ENCODE measurements at places on chromosomes 3 and 15.
A peak's percentile ranks its signal among the peaks of the same experiment; 100 is the strongest.

DNA sequence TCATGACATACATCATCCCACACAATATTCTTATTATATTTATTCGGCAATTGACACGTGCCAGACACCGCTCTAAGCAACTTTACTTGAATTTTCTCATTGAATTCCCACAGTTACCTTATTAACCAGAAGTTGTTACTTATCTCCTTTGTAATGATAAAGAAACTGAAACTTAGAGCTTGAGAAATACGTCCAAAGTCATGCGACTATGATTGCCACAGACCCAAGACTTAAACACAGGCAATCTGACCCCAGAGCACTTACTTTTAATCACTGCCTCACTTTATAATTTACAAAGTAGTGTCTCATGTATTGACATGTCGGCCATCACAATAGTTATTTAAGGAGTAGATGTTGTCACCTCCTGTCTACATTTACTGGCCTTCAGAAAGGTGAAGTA lies 64.7 kb downstream of the ATP13A4 start:
- DNase-seq = no peak

GRCh38 chr3:60801307-60801706 lies 449.9 kb downstream of the FHIT start:
- no peak for DNase-seq

GRCh38 chr15:60135961-60136360 lies 131.8 kb downstream of the FOXB1 start:
- DNase-seq = no peak

DNA sequence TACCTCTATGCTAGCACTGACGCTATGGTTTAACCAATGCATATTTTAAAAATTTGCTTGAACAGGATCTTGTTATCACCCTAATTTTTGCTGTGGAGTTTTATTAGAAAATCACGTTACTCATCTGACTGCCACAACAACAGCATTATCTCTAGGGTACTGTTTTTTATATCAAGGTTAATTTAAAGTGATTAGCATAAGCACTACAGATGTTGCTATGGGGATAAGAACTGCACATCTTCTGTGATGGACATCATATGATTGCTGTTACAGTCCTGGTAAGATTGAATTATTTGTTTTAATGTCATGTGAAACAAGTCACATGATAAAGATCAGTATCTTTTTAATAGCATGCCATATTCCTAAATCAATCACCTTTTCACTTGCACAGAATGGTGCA lies 492.2 kb upstream of the ROBO2 start:
- DNase-seq = no peak

GRCh38 chr15:73928241-73928579 lies 1.9 kb downstream of the LOXL1 start:
- DNase-seq = no peak

DNA sequence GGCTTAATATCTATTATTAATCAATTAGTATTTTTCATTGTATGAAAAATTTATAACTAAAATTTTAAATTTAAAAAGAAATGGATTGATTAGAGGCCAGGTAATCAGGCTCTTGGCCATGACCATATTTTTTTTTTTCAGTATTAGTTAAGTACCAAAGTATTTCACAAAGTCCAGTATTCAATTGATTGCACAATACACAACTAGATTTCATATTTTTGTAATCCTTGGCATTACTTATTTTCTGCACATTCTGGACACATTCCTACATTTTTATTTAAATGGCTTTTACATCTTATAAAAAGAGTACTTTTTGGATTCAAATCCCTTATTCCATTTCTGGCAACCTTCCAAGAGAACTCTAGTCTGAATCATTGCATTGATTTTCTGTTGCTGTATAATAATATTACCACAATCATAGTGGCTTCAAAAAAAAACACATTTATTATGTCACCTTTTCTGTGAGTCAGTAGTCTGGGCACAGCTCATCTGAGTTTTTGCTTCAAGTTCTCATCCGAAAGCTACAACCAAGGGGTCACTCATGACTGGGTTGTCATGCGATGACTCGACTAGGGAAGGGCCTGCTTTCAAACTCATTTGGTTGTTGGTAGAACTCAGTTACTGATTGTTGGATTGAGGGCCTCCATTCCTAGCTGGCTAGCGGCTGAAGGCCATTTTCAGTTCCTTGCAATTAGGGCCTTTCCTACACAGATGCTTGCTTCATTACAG lies 90.7 kb downstream of the CNTN6 start:
- peak; percentile 6 for DNase-seq

DNA sequence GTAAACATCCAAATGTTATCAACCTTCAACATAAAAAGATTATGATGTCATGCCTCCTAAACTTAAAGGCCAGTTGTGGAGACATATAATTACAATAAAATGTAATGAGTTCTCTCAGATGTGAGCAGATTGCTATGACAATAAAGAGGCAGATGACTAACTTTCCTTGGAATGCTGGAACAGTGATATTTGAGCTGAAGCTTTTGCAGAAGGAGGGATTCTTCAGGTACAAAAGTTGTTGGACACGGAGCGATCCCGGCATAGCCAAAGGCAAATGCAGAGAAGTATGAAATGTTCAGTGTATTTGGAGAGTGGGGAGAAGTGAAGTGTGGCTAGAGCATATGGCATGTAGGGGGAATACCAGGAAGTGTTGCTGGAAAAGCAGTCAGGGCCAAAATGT lies 520.1 kb downstream of the FGF12 start:
- no peak for DNase-seq

DNA sequence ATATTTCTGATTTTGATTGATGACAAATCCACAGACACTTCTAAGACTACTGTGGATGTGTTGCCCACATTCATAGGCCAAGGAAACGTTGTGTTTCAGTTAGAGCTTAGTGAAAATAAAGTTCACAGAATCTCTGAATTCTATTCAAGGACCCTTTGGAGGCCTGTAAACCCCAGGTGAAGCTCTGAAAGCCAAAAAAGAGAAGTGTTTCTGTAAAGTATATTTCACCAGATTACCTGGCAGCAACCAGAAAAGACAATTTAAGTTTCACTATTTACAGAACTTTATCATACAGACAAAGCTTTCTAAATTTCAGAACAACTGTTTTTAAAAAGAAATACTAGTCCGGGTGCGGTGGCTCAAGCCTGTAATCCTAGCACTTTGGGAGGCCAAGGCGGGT lies 2.6 kb downstream of the CLPX start:
- no peak for DNase-seq

- no peak for DNase-seq
These were observed 28.7 kb upstream of the PFN2 start for GRCh38 chr3:149999421-149999820.

- DNase-seq = no peak
These were observed 73.3 kb downstream of the MRPL46 start for GRCh38 chr15:88393719-88394519.

DNA sequence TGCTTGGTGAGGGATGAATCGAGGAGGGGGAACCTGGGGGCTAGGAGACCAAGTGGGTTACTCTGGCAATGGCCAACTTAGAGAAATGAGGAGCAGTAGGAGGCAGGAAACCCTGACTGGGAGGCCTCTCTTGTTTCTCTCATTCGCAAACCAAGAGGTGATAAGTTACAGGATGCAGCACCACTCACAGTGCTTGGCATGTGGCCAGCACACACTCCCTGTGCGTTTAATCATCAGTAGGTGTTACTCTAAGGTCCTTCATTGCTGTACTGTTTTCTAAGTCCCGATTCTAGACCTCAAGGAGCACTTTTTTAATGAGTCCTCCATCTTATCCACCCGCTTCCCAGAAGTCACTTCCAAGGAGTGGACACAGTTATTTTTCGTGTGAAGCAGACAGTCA lies 314.1 kb upstream of the TRIM42 start:
- no peak for DNase-seq

GRCh38 chr3:74054566-74054965 lies 429.8 kb upstream of the PDZRN3 start:
- no peak for DNase-seq

GRCh38 chr3:95474338-95474737 lies 1340.1 kb upstream of the EPHA6 start:
- DNase-seq = no peak

- no peak for DNase-seq
These were observed 35.2 kb downstream of the CCR3 start for GRCh38 chr3:46277476-46277875.

DNA sequence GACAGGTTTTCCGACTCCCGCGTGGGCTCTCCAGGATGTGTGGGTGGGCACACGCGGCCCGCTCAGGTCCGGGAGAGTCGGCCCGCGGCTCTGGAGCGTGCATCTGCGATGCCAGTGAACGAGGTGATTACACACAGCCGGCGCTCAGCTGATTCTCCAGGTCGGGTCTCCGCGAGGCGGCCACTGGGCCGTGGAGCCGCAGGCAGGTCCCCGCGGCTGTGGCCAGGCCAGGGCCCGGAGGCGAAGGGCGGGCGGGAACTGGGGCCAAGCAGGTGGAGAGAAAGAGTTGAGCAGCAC lies 13.2 kb downstream of the PAK6 start:
- DNase-seq = no peak

DNA sequence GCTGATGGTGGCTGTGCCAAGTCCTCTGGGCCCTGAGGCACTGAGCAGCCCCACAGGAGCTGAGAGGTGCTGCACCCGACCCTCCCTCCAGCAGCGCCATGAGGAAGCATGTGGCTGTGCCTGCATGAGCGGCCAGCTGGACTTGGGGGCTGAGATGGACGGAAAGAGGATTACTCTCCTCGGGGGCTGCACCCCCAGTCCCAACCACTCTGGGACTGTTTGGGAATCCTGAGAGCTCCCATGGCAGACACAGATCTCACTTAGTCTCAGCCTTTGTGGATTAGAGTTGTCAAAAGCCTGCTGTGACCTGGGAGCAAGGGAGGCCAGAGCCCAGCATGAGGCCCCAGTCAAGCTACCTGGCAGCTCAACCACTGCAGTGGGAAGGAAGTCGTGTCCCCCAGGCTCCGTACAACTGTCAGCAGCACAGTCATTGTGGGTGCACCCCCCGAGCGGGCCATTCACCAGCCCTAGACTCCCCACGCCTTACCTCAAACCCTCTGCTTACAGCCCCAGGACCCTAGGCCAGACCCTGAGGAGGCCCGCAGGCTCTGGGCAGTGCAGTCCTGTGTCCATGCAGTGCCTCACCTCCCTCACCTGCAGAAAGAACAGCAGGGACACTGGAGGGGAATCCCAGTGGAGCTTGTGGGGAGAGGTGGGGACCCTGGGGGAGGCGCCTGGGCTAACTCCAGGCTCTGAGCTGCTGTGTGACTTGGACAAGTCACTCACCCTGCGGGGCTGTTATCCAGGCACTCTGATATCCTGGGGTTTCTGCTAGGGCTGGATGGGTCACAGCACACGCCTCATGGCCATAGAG lies 17.1 kb downstream of the PRR23E start:
- DNase-seq = no peak

GRCh38 chr3:171906951-171907676 lies 64.0 kb downstream of the TMEM212 start:
- DNase-seq = no peak

DNA sequence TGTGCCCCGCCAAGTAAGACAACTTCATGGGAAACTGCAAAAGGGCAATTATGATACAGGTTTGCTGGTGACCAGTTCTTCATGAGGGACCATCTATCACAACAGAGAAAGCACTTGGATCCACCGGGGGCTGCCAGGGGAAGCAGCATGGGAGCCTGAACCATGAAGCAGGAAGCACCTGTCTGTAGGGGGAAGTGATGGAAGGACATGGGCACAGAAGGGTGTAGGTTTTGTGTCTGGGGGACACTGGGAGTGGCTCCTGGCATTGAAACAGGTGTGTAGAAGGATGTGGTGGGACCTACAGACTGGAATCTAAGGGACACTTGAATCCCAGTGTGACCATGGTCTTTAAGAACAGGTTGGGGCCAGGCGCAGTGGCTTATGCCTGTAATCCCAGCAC lies 22.6 kb downstream of the MKRN2 start:
- no peak for DNase-seq

DNA sequence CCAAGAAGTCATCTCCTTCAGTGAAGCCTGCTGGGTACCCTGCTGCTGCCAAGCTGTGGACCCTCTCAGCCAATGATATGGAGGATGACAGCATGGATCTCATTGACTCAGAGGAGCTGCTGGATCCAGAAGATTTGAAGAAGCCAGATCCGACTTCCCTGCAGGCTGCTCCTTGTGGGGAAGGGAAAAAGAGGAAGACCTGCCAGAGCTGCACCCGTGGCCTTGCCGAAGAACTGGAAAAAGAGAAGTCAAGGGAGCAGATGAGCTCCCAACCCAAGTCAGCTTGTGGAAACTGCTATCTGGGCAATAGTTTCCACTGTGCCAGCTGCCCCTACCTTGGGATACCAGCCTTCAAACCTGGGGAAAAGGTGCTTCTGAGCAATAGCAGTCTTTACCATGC lies 13.7 kb upstream of the ANP32A start:
- DNase-seq = no peak

DNA sequence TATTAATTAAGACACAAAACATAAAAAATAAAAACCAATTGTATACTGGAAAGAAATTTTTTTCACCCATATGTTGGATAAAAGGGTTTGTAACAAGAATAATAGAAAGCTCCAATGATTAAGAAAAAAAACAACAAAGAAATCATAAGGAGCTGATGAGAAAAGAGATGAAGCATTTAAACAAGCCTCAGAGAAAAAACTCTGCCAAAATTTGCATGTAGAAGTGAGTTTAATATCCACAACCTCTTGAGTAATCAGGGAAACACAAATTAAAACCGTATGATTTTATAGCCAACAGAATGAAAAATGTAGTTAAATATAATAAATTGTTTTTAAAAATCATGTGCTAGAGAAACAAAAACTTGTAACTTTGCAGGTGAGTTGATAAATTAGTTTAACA lies 192.9 kb downstream of the BCHE start:
- no peak for DNase-seq

DNA sequence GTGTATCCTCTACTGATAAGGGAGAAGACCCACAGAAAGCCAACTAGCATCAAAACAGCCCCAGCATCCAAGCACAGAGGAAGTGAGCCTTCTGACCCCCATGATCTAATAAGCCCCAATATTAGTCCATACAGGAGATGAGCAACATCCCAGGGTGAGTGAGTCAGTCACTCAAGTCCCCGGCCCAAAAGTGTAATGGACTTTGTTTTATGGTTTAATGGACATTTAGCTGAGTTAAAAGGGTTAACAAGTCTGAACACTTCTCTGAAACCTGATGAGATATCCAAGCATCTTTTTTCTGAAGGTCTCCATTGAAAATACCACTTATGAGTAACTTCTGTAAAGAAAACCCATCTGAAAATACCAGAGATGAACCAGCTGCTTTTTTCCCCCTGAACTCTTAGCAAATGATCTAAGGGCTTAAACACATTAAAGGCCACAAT lies 115.6 kb downstream of the GREM1 start:
- no peak for DNase-seq

- no peak for DNase-seq
These were observed 60.4 kb downstream of the MB21D2 start for GRCh38 chr3:192857260-192857661.

DNA sequence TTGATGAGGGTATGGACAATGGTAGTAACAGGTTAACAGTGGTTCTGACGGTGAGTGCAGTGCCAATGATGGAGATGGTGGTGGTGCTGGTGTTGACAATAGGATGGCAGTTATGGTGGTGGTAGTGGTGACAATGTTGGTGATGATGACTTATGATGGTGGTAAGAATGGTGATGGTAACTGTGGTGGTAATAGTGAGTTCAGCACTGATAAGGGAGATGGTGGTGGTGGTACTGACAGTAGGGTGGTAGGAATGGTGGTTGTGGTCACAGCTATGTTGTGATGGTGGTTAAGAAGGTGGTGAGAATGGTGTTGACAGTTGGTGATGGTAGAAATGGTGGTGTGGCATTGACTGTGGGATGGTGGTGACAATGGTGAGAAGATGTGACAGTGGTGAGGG lies 13.4 kb upstream of the INSYN1 start:
- no peak for DNase-seq
